ENCODE measurements at places on chromosomes 2 and 18.

- DNase-seq, result no peak
Observed at GRCh38 chr2:5925604-5926003, 233.4 kb downstream of the SOX11 start.

- no peak for DNase-seq
Observed at GRCh38 chr2:161354106-161354505, 45.9 kb downstream of the PSMD14 start.

DNA sequence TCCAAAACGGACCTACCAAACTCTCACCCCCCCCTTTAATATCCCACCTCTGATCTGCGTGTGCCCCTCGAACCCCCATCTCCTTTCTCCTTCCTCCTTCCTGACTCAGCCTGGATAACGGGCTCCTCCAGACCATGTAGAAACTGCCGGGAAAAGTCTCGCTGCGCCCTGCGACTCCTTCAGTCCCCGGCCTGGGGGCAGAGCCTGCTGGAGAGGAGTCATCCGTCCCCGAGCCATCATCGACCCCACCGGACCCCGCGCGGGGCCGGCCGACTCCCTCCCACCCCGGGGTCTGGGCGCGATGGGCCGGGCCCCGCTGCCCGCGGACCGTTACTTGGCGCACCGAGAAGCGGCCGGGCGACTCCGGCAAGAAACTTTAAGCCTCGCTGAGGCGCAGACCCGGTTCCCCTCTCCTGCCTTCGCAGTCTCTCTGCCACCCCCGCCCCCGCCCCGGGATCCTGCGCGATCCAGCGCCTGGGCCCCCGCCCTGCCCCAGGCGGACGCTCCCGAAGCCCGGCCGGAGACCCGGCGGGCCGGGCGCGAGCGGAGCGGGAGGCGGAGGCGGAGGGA is 3.4 kb downstream of the ZEB2 start:
- DNase-seq, result no peak

GRCh38 chr2:28340312-28341202 is 52.1 kb upstream of the FOSL2 start:
- DNase-seq, result no peak

- DNase-seq, result no peak
Observed at GRCh38 chr2:191916826-191917225, 69.9 kb upstream of the CAVIN2 start.

- no peak for DNase-seq
Observed at GRCh38 chr2:130846686-130847375, 10.1 kb downstream of the ARHGEF4 start.

DNA sequence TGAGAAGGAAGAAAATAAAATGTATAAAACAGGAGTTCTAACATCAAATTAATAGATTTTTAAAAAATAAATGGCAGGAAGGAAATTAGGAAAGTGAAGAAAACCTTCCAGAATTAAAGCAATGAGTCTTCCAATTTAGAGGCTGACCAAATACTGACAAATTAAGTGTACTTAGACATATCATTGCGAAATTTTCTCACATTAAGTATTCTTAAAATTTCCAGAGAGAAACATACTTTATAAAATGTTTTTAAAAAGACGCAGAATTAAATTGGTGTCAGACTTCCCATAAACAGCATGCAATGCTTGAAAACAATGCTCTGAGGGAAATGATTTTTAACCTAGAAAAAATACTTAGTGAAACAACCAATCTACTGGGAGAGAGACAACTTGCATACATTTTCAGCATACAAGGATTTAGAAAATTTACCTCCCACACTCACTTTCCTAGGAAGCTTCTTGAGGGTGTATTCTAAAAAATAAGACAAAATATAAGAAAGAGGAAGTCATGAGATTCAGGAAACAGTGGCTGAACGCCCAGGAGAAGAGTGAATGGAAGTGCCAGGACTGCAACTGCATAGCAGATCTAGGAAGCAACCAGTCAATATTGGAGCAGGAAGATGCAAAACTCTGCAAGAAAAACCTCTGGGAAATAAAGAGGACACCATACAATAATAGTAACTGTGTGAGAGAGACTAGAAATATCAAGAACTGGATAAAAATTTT is 339.9 kb downstream of the ADCYAP1 start:
- no peak for DNase-seq

DNA sequence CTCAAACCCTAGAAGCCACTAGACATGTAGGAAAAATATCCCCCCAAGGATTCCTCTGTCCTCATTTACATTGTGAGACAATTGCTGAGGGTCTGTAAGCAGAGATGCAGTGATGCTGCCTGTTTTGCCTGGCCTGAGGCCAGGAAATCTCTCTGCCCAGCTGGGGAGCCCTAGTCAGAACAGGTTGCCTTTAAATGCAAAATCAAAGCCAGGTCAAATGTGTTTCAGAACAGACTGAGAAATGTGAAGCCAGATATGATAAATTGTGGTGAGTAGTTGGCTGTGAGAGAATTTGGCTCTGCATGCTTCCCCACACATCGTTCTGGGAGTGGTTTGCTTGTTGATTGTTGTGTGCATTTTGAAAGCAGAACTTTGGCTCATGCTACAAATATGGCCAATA is 38.4 kb upstream of the NXPH2 start:
- DNase-seq, result no peak

DNA sequence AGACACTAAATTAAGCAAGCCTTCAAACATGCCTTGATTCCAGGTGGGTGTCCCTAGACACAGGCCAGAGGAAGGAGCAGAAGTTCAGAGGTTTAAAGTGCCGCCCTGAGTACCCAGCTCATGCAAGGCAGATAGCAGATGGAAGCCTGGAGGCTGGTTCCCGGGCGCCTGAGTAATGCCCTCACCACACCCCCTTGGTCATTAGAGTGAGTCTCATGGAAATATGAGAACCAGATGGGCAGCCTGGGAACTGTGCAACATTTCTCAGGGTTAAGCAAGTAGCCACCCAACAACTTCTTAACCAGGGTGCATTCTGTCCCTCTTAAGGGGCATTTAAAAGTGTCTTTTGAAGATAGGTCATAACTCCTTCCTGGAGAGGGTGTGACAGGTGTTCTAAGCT is 44.1 kb downstream of the TGFA start:
- no peak for DNase-seq

DNA sequence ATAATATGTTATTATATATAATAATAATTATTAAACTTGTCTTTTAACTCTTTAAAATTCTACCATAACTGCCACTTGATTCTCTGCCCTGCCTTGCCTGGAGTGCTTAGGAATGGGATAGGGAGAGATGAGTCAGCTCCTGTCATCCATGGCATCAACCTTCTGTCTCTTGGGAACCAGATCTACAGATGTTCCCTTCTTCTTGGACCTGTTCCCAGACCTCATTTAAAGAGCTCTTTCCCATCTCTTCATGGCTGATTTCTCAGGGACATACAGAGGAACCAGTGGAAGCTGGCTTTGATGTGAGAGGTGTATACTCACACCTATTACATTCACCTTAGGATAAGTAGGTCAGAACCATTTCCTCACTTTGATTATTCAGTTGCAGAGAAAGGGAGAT is 155.3 kb upstream of the MYO3B start:
- no peak for DNase-seq

- no peak for DNase-seq
Observed at GRCh38 chr2:120680136-120680761, 55.4 kb upstream of the GLI2 start.

DNA sequence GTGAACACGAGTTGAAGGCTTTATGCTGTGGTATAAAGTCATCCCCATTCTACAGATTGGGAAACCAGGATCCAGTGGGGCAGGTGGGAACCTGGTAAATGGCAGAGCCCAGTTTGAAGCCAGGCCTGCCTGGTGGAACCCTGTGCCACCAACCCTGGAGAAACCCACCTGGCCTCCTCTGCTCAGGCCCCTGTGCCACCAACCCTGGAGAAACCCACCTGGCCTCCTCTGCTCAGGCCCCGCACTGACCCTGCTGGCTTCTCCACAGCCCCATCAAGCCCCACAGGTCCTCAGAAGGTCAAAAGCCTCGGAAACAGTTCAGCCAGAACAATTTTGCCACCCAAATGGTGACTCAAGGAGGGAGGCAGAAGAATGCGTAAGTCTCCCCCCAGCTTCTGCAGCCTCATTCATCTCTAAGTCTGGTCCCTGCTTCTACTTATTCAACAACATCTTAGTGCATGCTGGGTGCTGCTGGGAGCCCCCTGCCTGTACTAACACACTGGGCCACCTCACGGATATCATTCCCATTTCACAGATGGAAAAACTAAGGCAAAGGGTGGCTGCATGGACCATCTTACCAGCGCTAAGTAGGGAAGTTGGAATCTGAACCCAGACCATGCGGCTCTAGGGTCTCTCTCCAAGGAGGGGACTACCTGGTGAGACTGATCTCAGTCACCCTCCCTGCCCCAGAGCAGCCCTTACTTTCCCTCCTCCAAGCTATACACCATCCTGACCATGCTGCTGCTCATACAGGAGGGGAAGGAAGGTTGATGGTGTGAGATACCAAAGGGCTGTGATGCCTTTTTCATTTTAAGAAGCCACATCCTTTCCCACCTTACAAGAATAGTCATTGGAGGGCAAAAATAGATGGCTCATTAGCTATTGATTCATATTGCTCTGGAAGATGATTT is 93.7 kb upstream of the ID2 start:
- DNase-seq, result no peak

GRCh38 chr18:48222118-48222517 is 187.1 kb downstream of the ZBTB7C start:
- DNase-seq, result no peak

All from iPS DF 19.7 (cell line).